Activated CD4-positive, alpha-beta T cell treated with anti-CD3 and anti-CD28 coated beads, Interleukin-2, amount 50 U/mL, for 4 hours (primary cell): ENCODE measurements at places on chromosomes 3 and 15.

GRCh38 chr3:118059096-118059495 lies 975.5 kb downstream of the IGSF11 start:
- DNase-seq = no peak

DNA sequence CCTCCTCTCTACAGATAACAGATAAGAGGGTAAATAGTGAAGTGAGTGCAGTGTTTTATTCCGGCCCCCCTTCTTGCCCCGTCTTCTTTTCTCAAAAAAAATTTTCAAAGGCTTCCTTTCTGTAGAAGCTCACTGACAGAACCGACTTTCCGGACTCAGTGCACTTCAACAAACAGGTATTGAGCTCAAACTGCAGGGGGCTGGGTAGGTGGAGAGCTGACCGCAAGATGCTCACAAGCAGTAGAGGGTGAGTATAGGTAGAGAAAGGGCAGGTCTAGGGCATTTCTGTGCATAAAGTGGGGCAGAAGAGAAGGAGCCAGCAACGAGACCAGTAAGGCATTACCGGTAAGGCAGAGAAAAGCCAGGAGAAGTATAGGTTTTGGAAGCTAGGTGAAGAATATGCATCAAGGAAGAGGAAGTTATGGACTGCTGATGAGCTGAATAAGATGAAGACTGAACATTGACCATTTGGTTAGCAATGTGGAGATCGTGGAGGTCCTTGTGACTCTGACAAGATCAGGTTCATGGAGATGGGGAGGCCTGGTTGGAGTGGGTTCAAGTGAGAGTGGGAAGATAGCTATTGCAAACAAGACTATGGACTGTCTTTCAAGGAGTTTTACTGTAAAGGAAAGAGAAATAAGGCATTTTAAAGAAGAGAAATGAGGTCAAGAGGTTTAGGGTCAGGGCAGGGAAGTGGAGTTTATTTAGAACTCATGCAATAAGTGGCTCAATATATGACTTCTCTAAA lies 97.4 kb downstream of the ST6GAL1 start:
- peak; percentile 66 for DNase-seq

DNA sequence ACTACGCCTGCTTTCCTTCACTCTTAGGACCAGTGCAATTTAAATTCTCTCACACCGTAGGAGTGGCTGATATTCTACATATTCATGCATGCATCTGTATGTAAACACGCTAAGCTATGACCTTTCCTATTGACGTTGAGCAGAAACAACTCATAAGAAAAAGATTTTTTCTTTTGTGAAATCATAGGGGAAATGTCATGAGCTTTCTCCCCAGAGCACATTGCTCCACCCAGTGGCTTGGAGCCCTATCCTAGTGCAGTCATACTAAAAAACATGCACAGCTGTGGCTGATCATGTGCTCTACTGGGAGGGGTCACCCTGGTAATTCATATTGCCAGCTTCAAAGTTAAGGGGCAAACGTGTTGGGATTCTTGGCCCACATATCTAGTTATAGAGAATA lies 1.8 kb upstream of the MESD start:
- no peak for DNase-seq

DNA sequence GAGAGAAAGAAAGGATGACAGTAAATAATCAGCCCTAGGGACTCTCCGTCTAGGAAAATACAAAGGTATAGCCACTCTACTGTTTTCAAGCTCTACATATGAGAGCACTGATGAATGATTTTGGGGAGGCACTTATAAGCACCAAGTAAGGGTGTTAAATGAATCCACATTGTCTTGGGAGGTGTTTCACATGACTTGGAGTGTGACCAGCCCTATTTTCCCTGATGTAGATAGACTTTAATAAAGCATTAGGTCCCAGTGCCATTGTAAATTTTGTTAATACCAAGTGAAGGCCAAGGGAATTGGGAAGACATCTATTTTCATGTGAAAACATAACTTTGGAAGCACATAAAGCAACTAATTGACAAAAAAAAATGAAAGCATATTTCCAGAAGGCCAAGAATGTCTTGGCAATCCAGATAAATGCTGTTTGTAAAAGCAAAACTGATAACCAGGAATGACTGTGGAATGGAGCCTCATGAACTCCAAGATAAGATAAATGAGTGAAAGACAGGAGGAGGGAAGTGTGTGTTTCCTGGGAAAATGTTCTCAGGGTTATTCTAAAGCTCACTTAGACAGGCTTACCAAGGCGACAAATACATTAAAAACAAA lies 96.0 kb upstream of the MYZAP start:
- no peak for DNase-seq

GRCh38 chr3:197709135-197709534 lies 27.6 kb downstream of the RUBCN start:
- no peak for DNase-seq

DNA sequence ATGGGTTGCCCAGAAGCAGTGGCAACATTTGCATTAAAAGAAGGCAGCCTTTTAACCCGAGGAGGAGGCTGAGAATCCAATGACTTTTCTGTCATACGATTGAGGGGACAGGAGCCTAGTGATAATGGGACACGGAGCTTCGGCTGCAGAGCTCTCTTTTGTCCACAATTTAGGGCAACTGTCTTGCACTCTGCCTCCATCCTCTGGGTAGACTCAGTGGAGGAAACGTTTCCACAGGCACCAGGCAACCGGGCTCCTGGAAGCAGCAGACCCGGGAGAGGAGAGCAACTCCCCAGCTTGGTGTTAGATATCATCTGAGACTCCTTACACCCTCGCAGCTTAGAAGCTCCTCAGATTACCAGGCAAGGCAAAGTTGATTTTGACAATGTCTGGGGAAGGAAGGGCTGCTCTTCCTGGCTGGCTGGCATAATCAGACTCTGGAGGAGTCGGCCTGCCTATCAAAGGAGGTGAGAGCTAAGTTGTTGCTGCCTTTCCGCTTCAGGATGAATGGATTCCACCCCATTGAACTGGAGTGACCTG lies 43.5 kb upstream of the RNU6-1 start:
- no peak for DNase-seq

GRCh38 chr3:184748219-184749135 lies 36.6 kb upstream of the MAGEF1 start:
- no peak for DNase-seq

GRCh38 chr3:66320390-66320789 lies 99.6 kb downstream of the SLC25A26 start:
- DNase-seq = no peak

DNA sequence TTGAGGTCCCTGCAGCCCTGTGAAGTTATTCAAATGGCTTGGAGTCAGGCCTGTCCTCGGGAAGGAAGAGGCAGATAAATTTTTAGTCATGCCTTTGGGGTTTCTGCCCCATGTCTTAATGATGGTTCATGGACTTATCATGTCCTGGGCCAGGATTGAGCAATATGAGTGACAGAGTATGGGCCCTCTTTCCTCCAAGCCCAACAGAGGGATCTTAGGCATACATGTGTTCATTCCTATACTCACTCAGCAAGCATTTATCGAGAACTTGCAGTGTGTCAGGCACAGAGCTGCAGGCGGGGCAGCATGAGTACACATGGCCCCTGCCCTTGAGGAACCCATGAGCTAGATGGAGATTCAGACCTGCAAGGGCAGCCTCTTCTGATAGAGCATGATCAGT lies 6.2 kb downstream of the ESYT3 start:
- no peak for DNase-seq

- no peak for DNase-seq
Measured at GRCh38 chr3:32420126-32421038, 28.7 kb downstream of the CMTM7 start.

DNA sequence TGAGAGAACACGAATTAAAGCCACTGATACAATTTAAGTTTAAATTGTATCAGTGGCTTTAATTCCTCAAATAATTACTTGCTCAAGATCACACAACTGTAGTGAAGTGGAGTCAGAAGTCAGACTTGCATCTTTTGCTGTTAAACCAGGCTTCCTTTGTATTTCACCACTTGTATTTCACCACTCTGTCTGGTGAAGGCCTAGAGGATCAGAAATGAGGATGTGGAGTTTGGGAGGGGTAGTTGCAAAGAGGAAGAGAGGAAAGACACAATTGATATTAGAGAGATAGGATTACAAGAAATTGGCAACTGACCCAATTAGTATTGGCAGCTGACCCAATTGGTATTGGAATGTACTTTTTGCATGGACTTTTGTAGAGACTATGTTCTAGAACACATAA lies 288.1 kb upstream of the GPR149 start:
- no peak for DNase-seq

DNA sequence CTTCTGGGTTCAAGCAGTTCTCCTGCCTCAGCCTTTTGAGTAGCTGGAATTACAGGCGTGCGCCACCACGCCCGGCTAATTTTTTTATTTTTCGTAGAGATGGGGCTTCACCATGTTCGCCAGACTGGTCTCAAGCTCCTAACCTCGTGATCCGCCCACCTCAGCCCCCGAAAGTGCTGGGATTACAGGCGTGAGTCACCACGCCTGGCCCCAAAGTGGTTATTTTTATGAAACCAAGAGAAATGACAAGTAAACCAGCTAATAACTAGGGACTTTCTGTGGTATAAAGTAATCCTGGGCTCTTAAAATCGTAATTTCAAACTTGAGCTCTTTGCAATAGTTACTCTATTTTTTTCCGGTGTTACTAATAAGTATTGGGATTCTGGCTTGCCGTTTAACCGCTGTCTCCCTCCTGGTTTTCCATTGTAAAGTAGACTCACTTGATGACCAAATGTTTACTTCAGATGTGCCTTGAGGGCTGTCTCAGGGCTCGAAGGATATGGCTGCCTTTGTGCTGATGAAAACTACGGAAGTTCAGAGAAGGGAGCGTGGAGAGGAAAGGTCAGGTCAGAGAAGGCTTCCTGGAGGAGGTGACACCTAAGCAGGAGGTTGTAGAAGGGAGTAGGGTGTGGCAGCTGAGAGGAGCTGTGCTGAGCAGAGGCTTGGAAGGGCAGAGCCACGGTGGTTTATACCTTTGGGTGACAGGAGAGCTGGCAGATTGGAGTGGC lies 4.2 kb downstream of the ZSCAN2 start:
- DNase-seq = peak; percentile 37

GRCh38 chr3:178073366-178073765 lies 462.9 kb upstream of the KCNMB2 start:
- DNase-seq = no peak

GRCh38 chr3:157652366-157652765 lies 149.2 kb upstream of the VEPH1 start:
- no peak for DNase-seq

DNA sequence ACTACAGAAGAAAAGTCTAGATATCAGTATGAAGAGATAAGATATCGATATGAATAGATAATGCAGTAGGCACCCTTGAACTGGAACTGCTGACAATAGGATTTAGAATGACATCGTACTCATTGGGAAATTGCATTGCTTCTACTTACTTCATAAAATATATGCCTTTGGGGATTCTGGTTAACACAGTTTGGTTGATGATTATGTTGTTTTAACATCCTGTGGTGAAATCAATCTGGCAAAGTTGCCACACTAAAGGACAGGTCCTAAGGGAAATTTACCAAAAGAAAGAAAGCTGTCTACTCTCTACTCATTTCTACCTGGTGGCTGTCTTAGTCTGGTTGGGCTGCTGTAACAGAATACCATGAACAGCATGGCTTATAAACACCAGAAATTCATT lies 417.4 kb upstream of the DPH6 start:
- no peak for DNase-seq

DNA sequence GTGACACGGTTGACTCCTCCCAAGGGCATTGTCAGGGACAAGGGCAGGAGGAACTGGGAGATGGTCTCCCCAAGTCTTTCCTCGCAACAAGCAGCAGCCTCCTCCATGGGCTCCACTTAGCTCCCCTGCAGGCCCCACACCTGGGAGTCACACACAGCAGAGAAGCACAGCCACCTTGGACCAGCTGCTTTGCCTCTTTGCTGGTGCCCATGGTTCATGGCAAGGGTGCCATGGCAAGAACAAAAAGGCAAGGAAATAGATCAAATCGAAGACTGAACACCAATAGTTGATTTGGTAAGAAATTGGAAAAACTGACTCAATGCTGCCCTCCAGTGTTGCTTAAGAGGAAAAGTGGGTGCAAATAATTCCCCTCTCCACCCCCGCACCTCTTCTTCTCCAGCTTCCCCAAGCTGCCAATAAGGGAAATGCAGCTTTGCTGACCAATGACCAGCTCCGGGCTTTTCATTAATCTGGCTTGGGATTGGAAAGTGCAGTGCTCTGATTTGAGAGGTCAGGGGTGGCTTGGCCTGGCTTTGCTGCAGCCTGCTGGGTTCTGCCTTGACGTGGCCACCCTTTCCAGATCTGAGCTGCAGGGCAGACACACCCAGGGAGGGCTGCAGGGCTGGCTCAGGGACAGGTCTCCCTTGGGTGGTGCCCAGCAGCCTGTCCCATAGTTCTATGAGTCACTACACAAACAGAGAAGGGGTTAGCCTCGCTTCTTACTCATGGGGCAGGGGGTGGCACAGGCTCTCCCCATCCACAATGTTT lies 162.0 kb downstream of the KLF13 start:
- DNase-seq = no peak

DNA sequence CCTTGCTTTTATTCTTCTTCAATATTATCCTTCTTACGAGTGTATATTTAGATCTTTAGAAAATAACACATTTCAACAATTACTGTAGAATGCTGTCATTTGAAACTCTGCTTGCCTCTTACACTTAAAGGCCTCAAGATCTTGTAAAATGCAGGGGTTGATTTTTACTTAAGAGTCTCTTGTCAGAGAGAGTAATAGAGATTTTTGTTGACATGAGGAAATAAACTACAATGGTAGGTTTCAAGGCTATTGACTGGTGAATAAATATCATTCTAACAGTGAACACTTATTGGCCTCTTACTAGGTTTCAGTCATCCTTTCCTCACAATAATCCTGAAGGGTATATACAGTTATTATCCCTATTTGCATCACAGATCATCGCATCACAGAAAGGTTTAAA lies 344.6 kb downstream of the GBE1 start:
- DNase-seq = no peak

DNA sequence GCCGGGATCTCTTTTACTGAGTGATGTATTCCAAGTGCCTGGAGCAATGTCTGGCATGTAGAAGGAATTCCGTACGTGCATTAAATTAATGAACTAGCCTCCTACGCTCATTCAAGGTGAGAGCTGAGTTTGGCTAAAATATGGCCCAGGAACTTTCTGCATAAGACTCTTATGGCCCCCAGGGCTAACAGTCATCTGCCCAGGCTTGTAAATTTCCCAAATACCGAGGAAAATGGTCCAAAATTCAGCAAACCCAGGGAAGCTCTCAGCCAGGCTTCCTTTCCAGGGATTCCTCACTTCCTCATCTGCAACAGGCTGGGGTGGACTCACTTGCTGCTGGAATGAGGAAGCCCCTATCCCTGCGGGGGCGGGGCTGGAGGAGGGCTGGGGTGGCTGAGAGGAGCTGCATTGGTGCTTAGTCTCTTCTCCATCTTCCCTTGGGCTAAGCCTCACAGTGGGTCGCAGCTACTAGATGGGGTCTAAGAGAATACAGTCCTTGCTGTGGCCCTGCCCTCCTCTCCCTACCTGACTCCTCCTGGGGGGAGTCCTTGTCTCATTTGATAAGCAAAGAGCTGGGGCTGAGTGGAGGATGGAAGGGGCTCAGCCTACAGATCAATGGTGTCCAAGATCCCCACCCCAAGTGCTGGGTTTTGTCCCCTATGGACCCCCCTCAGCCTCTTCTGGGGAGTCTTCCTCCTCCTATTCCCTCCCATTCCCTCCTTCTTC lies 28.5 kb upstream of the APOD start:
- DNase-seq = no peak
